Activated gamma-delta T cell treated with anti-CD3 and anti-CD28 coated beads, Interleukin-2, amount 50 U/mL, for 16 hours (primary cell): ENCODE measurements at places on chromosomes 2 and 18.
A peak's percentile ranks its signal among the peaks of the same experiment; 100 is the strongest.

- DNase-seq: no peak
Observed at GRCh38 chr18:78731398-78732032, 248.1 kb upstream of the SALL3 start.

DNA sequence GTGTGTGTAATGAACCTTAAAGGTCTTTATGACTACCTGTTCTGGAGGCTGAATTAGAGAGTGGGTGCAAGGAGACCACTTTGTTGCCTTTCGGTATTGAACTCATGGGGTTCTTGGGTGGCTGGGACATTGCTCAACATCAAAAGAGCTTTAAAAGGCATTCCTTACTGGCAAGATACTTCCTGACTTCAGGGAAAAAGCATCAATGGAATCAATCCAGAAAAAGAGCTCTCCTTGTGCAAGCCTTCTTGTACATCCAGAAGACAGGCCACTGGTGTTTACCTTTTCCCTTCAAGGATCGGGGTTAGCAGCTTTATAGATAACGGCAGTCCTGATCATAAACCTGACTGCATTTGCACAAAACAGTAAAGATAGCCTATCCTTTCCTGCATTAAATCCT is 9.5 kb downstream of the PNO1 start:
- DNase-seq: no peak

- DNase-seq: no peak
Observed at GRCh38 chr2:43340066-43340465, 113.7 kb upstream of the ZFP36L2 start.

- DNase-seq: no peak
Observed at GRCh38 chr2:128781585-128782385, 463.1 kb upstream of the HS6ST1 start.

GRCh38 chr2:119476301-119477112 is 44.9 kb downstream of the TMEM37 start:
- no peak for DNase-seq

- DNase-seq: peak; percentile 67
Observed at GRCh38 chr2:70086278-70086837, 919 bp upstream of the PCBP1 start.

- no peak for DNase-seq
Observed at GRCh38 chr18:61582202-61582710, 249.0 kb downstream of the CDH20 start.

DNA sequence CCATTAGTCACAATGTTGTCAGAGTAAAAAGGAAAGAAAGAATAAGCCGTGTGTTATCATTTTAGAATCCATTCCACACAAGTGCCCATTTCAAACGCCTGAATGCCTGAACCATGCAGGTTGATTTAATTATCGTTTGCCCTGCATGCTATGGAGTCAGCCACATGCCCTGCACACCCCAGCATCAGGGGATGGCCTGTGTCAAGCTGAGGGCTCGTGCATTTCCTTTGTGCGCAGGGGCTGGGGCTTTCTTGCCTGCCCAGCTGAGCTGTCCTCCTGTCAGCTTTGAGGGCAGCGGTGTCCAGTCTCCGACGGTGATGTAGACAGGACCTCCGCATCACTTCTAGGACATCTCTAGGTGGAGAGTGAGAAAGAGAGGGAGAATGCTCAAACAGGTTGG is 200.4 kb downstream of the TSN start:
- no peak for DNase-seq

DNA sequence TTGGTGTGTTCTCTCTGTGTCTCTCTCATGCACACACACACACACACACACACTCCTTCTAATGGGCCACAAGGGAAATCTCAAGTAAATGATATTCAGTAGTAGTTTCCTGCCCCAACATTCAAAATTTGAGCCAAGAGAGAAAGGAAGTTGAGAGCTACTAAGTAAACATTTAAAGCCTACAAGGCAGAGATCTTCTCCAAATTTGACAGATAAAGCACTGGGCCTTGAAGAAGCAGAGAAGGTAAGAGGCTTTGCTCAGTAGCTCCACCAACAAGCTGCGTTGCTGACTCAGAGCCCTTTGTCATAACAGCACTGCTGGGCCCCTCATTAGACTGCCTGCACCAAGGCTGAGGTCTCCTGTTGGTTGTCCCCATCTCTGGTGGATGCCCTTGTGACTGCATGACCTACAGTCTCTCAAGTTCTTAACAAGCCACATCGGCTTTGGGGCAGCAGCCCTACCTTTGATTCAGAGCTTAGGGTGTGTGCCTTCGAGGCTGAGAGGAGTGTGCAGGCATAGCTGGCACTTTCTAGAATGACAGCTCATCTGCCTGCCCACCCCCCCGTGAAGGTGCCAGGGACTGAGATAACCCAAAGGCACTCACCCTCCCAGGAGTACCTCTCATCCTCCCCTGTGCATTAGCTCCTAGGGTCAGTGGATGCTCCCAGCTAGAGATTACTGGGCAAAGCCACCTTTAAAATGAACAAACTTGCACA is 32.3 kb upstream of the NEB start:
- no peak for DNase-seq

- no peak for DNase-seq
Observed at GRCh38 chr2:97983698-97984097, 12.1 kb downstream of the TMEM131 start.
